ENCODE measurements at places on chromosomes 1 and 21.

DNA sequence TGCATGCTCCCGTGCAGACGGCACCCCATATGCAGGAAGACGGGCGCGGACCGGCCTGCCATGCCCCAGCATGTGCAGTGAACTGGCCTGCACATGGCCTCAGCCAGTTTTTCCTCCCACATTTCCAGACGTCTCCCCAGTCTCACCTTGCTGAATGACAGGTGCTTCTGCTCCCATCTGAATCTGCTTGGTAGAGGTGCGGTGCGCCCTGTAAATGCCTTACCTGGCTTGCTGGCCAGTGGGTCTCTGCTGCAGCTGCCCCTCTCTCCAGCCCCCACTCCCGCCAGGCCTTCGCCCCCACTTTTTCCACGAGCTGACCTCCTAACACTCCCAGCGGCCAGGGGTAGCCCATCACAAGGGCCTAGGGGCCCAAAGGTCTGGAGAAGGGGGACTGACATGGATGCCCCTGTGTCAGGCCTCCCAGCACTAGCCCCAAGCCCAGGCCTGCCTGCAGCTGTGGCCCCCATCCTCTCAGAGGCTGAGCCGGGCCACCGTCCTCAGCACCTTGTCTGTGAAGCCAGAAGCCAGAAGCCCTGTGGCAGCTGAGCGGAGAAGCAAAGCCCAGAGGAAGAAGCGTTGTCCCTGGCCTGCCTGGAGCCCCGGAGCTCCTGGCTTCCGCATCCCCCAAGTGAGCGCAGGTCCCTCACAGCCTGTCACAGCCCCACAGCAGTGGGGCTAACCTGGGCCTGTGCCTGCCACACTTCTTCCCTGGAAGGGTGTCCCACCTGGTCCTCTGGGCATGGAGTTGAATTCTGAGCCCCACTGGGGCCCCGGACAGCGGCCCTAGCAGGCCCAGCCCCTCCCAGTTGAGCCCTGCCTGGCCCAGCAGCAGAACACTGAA lies 3.7 kb upstream of the SLC19A1 start:
- no peak for DNase-seq

DNA sequence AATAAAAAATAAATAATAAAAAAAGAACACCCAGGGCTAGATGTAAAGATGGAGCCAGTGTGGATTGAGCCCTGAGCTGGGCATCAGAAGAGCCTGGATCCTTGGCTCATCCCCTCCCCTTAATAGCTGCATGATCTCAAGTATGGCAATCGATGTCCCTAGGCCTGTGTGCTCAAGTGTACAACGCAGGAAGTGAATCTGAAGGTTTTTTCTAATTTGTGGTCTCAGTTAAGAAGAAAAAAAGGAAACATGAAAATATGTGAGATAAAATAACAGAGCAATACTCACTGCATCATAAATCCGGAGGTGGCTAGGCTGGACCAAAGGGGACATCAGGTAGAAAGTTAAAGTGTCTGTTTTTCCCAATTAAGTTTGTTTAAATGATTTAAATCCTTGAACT lies 47.3 kb upstream of the SLC44A3 start:
- no peak for DNase-seq

DNA sequence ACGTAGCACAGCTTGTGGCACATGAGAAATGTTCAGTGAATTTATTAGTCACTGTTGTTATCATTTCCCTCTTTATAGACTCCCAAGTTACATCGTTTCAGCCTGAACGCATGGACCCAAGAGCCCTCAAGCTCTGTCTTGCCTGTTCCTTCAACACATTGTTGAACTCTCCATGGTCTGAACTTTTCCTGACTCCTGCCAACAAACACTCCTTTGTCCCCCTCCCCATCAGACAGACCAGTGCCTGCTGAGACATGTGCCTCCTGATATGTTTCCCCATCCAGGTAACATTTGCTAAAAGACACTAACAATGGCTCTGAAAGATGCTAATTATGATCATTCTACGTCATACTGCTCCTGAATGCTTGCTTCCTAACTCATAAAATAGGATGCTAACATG lies 108.7 kb upstream of the NFIA start:
- no peak for DNase-seq

GRCh38 chr1:159778266-159778665 lies 2.5 kb upstream of the DUSP23 start:
- DNase-seq: no peak

- no peak for DNase-seq
These were observed 79.0 kb downstream of the HS2ST1 start for GRCh38 chr1:86993269-86993985.

GRCh38 chr1:191634801-191635508 lies 523.3 kb upstream of the RGS18 start:
- DNase-seq: no peak

GRCh38 chr1:47617381-47618221 lies 179.8 kb downstream of the FOXD2 start:
- no peak for DNase-seq

GRCh38 chr1:231278100-231278790 lies 37.2 kb downstream of the GNPAT start:
- DNase-seq: no peak

GRCh38 chr1:59990470-59990869 lies 63.9 kb upstream of the CYP2J2 start:
- no peak for DNase-seq

GRCh38 chr21:42858185-42858847 lies 21.0 kb downstream of the WDR4 start:
- no peak for DNase-seq

DNA sequence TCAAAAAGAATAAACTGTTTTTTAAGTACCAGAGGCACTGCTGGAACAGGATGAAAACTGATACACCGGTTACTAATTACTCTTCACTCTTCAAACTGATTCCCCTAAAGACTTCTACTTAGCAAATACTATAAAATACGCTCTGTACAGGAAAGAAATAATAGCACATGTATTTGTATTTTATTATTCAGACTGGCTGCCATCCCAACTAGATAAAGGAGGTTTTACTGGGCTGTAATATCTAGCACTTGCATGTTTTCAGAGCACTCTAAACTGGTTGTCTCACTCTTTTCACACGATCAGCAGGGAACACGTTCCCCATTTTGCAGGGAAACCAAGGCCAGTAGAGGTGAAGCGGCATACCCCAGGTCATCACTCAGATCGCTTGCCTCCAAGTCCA lies 9.2 kb downstream of the SMIM12 start:
- DNase-seq: no peak

DNA sequence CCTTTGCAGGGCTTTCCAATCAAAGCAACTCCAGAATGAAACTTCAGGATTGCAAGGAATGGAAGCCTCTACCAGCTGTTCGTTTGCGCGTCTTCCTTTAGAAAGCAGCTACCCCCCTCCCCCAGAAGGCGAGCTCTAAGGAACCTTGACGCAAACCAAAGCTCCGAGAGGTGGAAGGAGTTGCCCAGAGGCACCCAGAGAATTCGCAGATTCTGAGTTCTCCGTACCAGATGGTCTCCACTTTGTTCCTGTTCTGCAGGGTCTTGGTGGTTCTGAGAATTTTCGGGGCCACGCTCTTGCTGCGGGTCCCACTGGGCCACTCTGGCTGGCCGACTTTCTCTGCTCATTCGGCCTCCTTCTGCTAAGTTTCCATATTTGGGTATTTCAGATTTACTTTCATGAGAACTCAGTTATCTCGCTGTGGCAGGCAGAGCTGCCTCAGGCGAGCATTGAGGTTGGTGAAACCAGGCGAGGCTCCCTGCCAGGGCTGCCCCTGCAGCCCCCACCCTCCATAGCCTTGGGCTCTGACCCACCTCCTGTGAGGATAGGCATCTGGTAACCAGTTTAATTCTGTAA lies 801 bp downstream of the TRAF5 start:
- no peak for DNase-seq

GRCh38 chr1:226574044-226574443 lies 25.5 kb downstream of the STUM start:
- DNase-seq: no peak

DNA sequence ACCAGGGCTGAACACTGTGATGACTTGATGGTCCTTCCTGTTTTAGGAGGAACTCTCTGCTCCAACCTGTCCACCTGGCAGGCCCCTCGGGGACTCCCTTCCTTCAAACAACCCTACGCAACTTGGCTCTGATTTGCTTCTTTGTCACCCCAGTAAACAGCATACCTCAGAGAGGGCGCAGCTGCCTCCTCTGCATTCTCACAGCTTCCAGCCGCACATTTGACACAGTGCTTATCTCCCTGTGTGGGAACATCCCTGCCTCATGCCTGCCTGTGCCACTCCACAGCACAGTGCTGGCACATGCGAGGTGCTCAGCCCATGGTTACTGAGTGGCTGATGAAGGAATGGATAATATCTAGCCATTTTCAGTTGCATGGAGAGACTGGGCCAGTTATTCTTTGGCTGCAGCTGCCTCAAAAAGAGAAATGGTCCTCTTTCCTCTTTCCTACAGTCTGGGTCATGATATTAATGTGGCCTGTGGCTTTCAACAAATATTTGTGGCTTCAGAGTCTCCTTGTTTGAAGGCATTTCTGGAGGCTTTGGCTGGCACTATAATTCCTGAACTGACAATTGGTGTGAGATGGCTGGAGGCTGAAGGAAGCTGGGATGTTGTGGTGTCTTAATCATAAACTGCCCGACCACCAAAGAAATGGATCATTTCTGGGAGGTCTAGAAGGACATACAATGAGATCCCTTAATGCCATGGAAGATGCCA lies 77.9 kb downstream of the TENT5C start:
- no peak for DNase-seq

DNA sequence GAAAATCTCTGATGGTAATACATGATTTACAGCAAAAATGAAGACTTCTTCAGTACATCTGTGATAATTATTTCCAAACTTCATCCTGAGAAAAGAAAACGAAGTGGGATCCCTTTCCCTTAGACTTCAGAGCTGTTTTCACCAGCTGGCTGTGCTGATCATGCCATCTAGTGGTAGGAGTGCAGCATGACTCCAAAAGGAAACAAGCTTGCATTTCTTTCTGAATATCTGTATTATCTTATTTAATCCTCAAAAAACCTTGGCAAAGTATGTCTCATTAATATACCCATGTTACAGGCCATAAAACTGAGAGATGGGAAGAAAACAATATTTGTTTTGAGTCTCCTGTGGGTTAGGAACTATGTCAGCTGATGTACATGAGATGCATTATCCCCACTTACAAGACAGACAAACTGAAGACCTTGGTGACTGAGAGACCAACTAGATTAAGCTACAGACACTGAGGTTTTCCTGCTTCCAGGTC lies 9.8 kb upstream of the GJA8 start:
- no peak for DNase-seq

- no peak for DNase-seq
These were observed 277.5 kb downstream of the CTH start for GRCh38 chr1:70688580-70688979.

DNA sequence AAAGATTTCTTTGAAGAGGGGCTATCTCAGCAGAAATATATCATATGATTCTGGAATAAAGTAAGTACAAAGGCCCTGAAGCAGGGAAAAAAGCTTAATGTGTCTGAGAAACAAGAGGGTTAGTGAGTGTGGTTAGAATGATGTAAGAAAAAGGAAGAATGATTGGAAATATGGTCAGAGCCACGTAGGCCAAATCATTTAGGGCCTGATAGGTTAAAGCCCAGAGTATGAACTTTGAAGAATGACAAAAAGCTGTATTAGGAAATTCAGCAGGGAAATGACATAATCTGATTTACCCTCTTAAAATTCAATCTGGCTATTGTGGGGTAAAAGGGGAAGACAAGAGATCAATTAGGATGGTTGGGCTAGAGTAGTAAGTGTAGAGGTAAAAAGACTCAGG lies 69.0 kb upstream of the MUTYH start:
- no peak for DNase-seq

GRCh38 chr1:183783767-183784637 lies 20.9 kb upstream of the RGL1 start:
- no peak for DNase-seq

GRCh38 chr1:238196516-238196915 lies 305.8 kb upstream of the ZP4 start:
- no peak for DNase-seq

GRCh38 chr1:226702318-226702956 lies 36.6 kb downstream of the ITPKB start:
- no peak for DNase-seq

DNA sequence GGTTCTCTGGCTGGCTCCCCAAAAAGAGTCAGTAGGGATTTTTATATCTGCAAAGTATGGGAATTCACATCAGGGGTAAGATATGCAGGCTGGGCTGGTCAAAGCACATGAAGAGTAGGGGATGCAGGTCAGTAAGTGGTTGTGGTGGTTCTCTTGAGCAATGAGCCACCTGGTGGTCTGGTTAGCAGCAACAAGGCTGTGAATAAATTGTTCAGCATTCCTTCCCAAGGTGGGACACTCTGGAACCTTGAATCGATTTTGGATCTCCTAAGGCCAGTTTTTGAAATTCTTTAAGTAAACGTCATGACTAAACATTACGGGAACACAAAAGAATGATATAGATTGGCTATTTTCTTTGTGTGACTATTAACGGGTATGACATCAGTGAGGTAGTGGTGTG lies 563.0 kb upstream of the NEGR1 start:
- no peak for DNase-seq

DNA sequence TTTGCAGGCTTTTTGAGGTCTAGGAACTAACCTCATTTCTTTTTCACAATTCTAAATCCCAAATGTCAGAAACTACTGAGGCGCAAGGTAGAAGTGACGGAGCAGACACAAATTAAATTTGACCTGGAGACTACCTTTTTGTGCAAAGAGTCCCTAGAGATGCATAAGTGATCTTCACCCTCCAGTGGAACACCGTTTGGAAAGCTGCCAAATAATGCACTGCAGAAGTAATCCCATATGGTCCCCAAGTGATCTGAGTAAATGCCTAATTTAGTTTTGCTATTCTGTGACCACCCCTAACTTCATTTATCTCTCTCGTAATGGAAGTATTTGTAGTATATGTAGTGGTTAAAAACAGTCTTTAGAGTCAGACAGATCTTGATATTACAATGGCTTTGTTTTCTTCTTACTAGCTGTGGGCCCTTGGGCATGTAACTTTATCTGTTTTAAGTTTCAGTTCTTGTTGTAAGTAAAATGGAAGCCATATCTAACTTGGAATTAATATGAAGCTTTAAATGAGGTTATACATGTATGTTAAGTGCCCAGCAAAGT lies 70.4 kb upstream of the IPO9 start:
- no peak for DNase-seq

DNA sequence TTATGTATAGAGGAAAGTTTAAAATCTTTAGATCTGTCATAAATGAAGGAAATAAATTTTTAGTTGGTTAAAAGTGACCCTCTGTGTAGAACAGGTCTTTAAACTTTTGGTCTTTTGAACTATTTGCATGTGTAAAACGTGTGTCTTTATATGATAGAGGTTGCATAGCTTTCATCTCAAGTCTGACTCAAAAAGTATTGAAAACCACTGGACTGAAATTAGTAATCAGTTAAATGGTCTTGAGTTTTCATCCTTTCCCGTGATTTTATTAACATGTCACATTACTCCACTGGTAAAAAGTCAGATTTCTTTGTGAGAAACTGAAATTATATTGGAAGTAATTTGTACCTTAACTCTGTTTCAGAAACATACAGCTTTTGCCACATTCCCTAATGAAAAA lies 1.8 kb downstream of the RNPC3 start:
- DNase-seq: no peak

- no peak for DNase-seq
These were observed 592.7 kb upstream of the ADGRL4 start for GRCh38 chr1:79599257-79599656.

GRCh38 chr1:91487469-91487868 lies 13.2 kb upstream of the CDC7 start:
- DNase-seq: no peak

GRCh38 chr21:25054689-25055088 lies 552.6 kb downstream of the MRPL39 start:
- no peak for DNase-seq

GRCh38 chr1:22412932-22413727 lies 38.5 kb upstream of the ZBTB40 start:
- DNase-seq: no peak

- DNase-seq: no peak
These were observed 37.9 kb upstream of the USP24 start for GRCh38 chr1:55252942-55253589.
